ENCODE measurements at places on chromosomes 6 and 20.

- no peak for DNase-seq
Observed at GRCh38 chr6:20200761-20201630, 11.3 kb downstream of the MBOAT1 start.

DNA sequence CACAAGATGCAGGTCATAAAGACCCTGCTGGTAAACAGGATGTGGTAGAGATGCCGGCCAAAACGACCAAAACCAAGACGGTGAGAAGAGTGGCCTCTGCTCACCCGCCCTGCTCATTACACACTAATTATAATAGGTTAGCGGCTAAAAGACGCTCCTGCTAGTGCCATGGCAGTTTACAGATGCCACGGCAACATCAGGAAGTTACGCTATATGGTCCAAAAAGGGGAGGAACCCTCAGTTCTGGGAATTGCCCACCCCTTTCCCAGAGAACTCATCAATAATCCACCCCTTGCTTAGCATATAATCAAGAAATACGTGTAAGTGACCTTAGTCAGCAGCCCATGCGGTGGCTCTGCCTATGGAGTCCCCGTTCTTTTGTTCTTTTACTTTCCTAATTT lies 17.6 kb downstream of the BHLHE23 start:
- no peak for DNase-seq

DNA sequence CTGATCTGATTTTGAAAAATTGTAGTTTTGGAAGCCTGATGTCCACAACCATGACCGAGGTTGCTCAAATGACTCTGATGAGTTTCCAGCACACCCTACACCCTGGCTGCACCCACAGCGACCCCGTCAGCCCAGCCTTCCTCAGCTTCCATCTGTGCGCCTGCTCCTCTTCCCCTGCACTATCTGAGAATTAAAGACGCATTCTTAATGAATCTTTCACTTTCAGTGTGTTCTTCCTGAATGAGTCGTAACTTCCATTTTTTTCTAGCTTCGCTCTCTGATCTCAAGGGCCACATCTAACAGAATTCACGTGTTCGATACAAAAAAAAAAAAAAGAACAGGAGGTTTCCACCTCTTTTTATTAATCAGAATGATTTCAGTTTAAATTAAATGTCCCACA lies 21.3 kb upstream of the RREB1 start:
- no peak for DNase-seq

DNA sequence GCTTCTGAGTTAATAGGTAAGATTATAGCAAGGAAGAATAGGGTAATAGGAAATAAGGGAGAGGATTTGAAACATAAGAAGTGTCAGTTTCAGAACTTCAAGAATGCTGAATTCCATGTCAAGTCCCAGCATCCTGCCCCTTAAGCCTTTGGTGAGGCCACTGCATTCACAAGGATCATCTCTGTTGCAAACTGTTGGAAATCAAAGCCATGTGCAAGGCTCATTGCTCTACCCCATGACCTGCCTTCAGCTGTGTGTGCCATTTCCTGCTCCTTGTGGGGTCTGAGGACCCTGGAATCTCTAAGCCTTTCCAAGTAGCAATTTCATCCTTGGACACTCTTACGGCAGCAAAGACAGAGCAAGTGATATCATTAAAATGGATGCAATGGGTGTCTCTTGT lies 203.0 kb downstream of the CDC5L start:
- DNase-seq: no peak

GRCh38 chr20:31709939-31710338 lies 12.7 kb downstream of the BCL2L1 start:
- no peak for DNase-seq

DNA sequence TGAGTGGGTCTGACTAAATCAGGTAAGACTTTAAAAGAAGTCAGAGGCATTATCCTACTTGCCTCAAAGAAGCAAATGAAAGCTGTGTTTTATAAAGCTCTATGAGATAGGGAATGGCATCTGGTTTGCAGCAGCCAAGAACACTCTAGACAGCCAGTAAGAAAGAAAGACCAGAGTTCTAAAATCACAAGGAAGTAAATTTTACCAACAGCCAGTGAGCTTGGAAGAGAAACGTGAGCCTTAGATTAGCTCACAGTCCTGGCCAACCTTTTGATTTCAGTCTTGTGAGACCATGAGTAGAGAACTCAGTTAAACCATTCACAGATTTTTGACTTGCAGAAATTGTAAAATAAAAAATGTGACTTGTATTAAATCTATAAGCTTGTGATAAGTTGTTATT lies 693.0 kb downstream of the EYS start:
- no peak for DNase-seq

GRCh38 chr6:134173366-134173725 lies 120.9 kb upstream of the SLC2A12 start:
- DNase-seq: no peak

GRCh38 chr6:167797476-167798265 lies 29.0 kb upstream of the AFDN start:
- DNase-seq: no peak

DNA sequence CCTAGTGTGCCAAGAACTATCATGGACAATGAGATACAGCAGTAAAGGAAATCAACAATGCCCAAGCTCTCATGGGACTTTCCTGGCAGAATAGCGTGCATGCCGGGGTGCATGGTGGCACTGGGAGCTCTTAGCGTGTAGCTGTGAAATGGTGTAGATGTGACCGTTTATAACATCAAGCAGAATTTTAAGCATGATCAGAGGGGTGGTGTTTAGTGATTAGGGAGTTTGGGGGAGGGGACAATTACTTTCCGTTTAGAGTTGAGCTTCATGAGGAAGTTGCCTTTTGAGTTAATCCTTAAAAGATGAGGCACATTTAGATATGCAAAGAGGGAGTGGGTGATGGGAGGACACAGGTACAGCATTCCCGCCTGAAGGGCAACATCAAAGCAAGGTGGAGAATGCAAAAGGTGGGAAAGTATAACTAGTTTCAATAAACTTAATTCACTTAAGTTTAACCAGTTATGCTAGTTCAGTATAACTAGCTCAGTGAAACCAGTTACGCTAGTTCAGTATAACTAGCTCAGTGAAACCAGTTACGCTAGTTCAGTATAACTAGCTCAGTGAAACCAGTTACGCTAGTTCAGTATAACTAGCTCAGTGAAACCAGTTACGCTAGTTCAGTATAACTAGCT lies 661.6 kb downstream of the QKI start:
- DNase-seq: no peak

GRCh38 chr6:37122861-37123260 lies 47.1 kb upstream of the PIM1 start:
- no peak for DNase-seq

- DNase-seq: no peak
Observed at GRCh38 chr6:110930781-110931180, 27.7 kb upstream of the GTF3C6 start.

DNA sequence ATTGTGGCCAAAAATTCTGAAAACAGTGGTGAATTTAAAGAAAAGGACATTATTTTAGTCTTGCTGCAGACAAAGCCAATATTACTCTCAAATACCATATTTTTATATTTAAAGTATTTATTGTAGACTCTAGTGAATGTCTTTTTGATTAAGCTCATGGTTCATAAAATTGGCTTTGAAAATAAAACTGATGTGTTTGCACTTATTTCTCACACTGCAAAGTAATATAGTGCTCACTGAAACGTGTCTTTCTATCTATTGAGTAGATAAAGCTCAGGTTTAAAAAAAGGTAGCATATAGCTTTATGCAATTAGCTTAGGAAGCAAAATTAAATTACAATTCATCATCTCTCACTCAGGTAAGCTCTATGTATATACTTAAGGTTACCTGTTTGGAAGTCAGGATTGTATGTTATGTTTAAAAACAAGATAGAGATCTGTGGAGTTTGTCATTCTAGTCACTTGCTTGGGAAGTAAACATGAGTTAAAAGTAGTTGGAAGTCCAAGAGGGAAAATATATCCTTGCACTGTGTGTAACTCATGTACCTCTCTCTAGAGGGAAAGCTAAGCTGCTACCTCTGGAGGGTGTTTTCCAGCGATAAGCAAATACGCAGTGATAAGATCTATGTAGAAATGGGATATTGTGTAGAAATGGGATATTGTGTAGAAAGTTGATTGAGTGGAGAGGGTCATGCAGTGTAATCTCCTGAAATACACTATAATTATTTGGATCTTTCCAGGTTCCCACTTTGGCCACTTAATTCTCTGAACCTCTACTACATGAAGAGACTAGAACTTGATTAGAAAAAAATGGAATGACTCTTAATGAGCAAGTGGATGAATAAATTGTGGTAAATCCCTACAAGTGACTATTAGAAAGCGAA lies 29.9 kb upstream of the SPTLC3 start:
- no peak for DNase-seq

DNA sequence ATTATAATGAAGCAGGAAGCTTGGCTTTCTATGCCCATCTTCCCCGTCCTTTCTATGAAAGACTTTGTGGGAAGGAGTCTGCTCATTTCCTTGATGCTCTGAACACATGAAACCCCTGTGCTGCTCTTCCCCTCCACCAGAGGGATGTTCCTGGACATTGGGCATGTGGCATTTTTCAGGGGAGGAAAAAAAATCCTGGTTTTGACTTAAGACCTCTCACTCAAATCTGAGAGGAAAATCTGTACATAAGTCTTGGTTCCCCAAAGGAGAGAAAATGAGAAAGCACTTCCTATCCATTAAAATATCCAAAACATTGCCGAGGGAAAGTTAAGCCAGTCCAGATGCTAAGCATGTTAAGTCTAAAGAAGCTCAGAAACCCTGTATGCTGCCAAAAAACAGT lies 393.0 kb downstream of the PAX1 start:
- DNase-seq: no peak

DNA sequence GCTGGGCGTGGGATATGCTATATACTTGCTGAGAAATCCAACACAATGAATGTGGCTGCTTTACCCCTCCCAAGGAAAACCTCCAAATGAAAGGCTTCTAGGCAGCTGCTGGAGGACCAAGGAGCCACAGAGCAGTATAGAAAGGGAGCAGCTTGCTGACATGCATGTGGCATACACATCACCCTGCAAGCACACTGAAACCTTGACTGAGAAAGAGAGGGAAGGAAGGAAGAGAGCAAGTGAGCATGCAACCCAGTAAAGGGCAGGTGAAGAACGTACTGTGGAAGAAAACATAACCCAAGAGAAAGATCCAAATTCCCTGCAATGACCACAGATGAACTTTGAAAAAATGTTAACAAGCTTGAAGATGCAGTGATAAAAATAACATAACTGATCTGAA lies 543.0 kb downstream of the KIF16B start:
- no peak for DNase-seq

GRCh38 chr20:53639647-53640440 lies 46.2 kb upstream of the ZNF217 start:
- DNase-seq: no peak

Data from stimulated activated CD8-positive, alpha-beta memory T cell treated with anti-CD3 and anti-CD28 coated beads, Interleukin-7, amount 100 ng/mL, for 1 hour (primary cell).